ENCODE measurements at places on chromosomes 2 and 18.

GRCh38 chr2:239142806-239143205, 258.0 kb downstream of the HDAC4 start:
- no peak for DNase-seq

DNA sequence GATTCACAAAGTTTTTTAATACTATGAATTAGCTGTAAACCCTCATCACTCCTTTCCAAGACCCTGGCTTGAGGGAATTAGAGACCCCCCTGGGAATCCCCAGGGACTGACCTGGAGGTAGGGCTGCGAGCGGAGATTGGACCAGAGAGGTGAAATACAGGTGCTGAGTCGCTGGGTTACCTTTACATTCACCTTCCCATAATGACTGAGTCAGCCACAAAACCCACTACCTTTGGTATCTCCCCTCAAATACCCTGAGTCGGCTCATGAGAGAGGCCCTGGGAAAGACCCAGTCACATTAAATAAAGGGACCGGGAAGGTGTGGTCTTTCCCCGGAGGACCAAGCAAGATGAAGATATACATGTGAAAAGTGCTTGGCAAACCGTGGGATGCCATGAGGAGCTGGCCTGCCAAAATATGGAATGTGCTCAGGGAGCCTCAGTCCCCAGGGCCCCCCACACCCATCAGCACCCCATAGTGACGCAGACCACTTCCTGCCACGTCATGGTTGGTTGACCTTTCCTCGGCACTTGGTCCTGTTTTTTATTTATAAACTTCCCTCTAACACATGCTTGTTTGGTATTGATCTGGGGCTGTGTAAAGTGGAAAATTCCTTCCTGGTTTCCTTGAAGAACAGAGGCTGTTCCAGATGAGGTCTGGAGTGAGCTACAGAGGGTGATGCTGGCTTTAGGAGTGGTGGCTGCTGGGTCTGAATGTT, 51.4 kb downstream of the IL1RL2 start:
- DNase-seq: no peak

GRCh38 chr2:15763106-15763821, 171.6 kb downstream of the DDX1 start:
- no peak for DNase-seq

GRCh38 chr2:11121823-11122155, 33.5 kb upstream of the SLC66A3 start:
- no peak for DNase-seq

DNA sequence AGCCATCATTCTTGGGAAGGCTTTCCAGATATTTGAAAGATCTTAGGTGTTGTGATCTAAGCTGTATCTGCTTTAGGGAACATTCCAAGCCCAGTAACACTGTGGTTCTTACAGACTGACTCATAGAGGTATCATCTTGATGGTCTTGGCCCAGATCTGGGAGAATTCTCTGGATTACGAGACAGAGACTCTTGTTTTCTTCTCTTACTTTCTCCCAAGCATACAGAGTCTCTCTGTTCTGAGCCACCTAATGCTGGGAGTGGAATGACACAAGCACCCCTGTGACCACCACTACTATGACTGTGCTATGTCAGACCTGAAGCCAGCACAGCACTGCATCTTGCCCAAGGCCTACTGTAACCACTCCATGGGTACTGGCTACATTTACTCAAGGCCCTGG, 81.0 kb upstream of the EPAS1 start:
- no peak for DNase-seq

- no peak for DNase-seq
These were observed 285.8 kb downstream of the C1D start for GRCh38 chr2:67777010-67777409.

DNA sequence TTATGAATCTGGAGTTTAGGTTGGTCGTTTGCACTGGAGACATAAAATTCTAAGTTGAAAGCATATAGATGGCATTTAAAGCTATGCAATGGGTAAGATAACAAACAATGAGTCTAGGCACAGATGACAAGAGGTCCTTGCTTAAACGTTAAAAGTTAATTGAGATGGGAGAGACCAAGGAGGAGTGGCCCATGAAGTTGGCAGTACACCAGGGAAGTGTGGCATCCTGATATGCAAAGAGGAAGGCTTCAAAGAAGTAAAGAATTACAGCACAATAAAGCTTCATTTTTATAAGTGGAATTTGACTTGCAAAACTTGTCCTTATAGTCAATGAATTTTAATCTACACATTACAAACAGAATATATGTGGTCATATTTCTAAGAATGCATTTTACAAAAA, 23.2 kb downstream of the UPP2 start:
- DNase-seq: no peak

DNA sequence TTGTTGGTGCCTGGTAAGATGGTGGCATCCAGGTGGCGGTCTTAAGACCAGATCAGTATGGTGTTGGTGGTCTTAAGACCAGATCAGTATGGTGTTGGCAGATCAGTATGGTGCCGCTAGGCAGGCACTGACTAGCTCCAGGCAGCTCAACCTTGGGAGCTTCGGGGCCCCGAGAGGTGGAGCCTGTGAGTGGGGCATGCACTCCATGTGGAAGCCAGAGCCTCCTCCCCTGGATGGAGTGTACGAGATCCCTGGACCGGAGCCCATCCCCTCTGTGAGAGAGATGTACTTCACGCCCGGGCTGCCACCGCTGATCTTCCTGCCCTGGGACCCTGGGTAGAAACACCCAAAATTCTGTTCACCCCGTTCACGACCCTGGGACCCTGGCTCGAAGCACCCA, 19.0 kb downstream of the MALT1 start:
- DNase-seq: no peak

GRCh38 chr2:151664520-151664919, 69.8 kb downstream of the NEB start:
- no peak for DNase-seq

DNA sequence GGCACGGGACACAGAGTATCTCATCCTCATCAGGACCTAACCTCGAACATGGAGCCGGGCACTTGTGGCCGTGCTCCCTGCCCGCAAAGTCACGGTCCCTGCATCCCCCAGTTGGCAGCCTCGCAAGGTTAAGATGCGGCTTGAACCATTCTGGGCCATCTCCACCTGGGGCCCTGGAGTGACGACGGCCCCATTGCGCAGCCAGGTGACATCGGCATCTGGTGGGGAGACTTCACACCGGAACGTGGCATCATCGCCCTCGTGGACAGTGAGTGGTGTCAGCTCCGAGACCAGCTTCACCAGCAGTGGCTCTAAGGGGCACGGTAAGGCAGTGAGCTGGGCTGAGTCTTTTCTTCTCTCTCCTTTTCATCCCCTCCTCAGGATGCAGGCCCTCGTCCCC, 12.6 kb downstream of the TMEM198 start:
- no peak for DNase-seq

DNA sequence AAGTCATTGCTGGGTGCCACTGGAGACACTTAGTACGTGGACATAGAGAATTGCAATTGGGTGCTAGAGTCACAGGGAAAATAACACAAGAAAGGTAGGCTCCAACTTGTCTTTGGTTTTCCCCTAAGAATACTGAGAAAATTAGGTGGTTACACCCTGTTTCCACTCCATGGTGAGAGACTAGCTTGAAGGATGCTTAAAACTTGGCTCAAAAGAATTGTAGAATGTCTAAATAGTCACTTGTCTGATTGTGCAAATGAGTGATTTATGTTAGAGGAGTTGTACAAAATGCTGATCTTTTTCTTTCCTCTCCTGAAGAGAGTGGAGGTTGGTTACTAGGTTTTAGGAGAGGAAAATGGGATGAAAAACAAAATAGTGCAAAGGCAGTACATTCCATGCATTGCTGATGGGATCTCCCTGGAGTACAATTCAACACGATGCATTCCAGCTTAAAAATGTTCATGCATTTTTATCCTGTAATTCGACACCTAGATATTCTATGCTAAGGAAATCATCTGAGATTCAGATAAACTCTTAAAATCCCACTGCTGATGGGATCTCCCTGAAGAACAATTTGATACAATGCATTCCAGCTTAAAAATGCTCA, 2.2 kb upstream of the SERPINB12 start:
- DNase-seq: no peak

- DNase-seq: no peak
These were observed 358.9 kb downstream of the TNS1 start for GRCh38 chr2:217643789-217644301.

GRCh38 chr18:26493021-26493420, 55.3 kb downstream of the KCTD1 start:
- DNase-seq: no peak

GRCh38 chr2:107036293-107036692, 150.3 kb upstream of the ST6GAL2 start:
- no peak for DNase-seq

DNA sequence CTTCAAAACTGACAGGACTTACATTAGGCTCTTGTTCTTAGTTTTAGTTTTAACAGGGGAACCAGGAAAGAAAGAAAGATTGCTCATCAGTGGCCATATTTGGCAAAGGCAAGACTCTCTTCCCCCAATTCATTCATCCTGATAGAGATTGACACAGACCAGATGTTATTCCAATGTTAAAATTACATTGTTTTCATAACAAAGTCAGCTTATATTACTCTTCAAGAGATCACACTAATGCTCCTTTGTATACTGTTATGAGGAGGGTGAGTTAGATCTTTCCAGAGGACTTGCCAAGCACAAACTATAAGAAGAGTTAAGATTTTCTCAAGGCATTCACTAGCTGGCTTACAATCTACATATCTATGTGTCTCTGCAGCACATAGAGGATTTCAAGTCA, 252.1 kb downstream of the SLC8A1 start:
- no peak for DNase-seq

- DNase-seq: no peak
These were observed 30.2 kb downstream of the ROCK1 start for GRCh38 chr18:21081426-21081825.

DNA sequence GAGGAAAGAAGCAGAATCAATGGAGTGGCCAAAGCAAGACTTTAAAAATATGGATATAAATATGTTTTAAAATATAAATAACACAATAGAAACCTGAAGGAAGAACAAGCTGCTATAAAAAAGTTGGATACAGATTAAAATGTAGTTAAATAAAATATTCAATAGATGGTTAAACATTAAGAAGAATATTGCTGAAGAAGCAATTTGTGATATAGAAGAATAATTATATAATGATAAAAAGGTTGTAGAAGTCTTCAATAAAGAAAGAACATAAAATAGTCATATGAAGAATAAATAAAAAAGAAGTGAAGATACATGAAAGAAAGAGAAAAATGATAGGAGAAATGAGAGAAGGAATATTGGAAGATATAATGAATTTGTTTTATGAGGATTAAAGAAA, 392.0 kb downstream of the DSC3 start:
- no peak for DNase-seq

GRCh38 chr2:34578641-34579040, 979.5 kb upstream of the FAM98A start:
- DNase-seq: no peak

DNA sequence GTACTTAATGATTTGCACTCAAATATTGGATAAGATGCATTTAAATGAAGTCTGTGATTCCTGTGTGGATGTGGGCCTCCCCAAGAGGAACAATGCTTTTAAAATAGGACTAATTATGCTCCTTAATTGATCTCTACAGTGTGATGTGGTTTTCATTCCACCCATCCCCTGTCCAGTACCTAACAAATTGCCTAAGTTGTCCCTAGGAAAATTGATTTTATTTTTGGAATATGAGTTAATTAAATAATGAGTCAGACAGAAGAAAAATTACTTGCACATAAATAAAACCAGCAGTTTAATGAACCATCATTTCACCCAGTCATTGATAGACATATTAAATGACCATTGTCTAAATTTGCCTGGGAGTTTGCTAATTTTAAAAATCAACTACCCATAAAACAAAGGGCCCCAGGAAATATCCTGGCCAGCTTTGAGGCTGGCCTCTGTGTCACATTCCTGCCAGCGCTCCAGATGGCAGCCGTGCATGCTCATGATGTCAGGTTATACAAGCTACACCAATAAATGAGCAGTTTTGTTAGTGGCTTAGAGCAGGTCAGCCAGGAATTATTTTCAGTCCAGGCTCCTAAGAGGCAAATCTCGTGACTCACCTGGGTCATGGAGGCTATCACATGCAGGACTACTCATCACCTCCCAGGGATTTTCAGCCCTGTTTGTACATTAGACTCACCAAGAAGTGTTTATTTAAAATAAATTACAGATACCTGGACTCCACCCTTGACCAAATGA, 31.9 kb downstream of the ABHD3 start:
- no peak for DNase-seq

- no peak for DNase-seq
These were observed 60.4 kb downstream of the GLI2 start for GRCh38 chr2:120796094-120796493.

DNA sequence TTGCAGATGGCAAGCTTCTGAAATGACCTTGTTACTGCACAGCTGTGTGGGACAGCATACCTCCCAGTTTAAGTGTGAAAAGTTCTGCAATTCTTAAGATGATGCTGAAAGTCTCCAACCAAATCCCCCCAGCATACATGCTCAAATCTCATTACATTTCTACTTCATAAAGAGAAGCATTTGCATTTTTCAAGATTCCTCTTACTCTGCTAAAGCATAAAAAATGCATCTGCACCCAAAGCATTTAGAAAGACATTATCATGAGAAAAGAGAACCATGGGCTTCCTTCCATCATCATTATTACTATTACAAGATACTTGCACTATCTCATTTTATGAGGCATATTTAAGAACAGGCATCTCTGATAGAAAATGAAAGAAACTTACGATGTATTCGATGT, 236.9 kb upstream of the REV1 start:
- DNase-seq: no peak
